ENCODE measurements at places on chromosomes 5 and 9.

- no peak for DNase-seq
Observed at GRCh38 chr5:81250004-81250403, 16.9 kb downstream of the CKMT2 start.

- DNase-seq: no peak
Observed at GRCh38 chr9:130664251-130665028, at the start of gene PRDM12. Gene PRDM12 (plus strand): TSS chr9:130664594. CDS start chr9:130664654, 60 bp downstream.

GRCh38 chr9:18550286-18550685 lies 76.3 kb downstream of the ADAMTSL1 start:
- DNase-seq: no peak

GRCh38 chr9:89483592-89484474 lies 14.1 kb downstream of the SEMA4D start:
- DNase-seq: peak; percentile 57

GRCh38 chr5:400282-401145 lies 42.5 kb upstream of the EXOC3 start:
- no peak for DNase-seq

All from activated CD8-positive, alpha-beta memory T cell treated with anti-CD3 and anti-CD28 coated beads for 1 hour (primary cell).